ENCODE measurements at places on chromosomes 1 and 21.

DNA sequence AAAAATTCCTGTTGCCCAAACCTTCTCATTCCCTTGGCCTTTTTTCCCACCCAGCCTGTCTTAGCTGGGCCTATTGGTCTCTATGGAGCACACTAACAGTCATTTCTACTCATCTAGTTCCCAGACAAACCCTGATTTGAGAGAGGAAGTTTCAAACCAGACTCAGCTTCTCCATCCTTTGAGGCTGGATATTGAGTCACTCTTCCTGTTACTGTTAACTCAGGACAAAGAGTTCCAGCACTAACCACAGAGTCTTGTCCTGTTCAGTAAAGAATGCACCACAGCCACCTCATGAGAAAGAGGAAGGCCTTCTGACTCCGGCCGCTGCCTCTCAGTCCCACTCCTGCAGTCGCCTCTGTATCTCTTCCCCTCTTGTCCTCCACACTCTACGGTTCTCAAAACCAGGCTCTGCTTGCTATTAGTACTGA lies 137.8 kb downstream of the PTPRC start:
- peak; percentile 95 for DNase-seq

GRCh38 chr1:187928288-187928687 lies 1099.5 kb downstream of the PLA2G4A start:
- no peak for DNase-seq

- DNase-seq = peak; percentile 46
Measured at GRCh38 chr1:70887936-70888335, 159.7 kb downstream of the PTGER3 start.

- DNase-seq = no peak
Measured at GRCh38 chr1:152725261-152725660, 17.3 kb downstream of the LCE4A start.

GRCh38 chr1:30525971-30526651 lies 197.3 kb downstream of the MATN1 start:
- peak; percentile 75 for DNase-seq

- DNase-seq = no peak
Measured at GRCh38 chr21:31577271-31577670, 82.2 kb upstream of the SOD1 start.

- DNase-seq = peak; percentile 100
Measured at GRCh38 chr1:27111626-27112573, 43.0 kb downstream of the SLC9A1 start.

DNA sequence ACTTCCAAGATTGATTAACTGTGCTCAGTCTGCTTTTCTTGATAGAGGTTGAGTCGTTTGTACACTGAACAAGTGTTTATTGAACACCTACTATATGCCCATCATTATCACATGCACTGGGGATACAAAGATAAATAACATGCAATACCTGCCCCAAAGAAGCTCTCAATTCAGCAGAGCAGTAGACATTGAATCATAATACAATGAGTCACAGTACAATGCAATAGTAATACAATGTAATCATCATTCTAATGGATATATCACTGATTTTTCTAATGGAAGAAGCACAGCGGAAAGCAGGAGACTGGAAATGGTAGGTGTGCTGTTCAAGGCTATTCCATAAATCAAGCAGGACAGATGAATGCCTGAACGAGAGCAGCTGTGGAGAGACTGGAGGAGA lies 3.7 kb upstream of the SEC16B start:
- DNase-seq = no peak

DNA sequence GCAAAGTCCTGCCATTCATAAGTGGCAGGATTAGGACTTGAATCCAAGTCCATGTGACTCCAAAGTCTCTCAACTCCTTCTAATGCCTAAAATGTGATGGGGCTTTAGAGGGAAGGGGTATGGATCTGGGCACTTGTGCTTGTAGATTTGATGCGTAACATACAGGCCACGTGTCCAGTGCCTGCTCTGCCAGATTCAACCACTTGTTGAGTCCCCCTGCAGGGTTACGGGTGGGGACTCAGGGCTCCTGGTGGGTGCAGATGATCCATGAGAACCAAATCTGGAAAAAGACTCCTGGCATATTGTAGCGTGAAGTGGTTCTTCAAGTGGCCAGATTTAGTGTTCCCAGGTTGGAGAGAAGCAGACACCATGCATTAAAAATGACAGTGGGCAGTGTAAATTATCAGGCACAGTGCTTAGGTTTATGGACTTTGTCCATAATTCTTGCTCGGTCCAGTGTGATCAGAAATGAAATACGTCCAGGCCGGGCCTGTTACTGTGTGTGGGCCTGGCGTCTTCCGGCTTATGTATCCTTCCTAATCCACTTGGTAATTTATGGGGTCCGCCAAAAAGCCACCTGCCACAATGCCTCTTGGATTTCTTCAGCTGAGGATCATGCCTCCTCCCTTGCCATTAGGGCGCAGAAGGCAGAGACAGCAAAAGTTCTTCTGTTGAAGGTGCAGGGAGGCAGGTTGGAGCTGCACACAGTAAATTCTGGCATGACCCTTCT lies 51.2 kb upstream of the LRP8 start:
- DNase-seq = no peak

All from AG10803 (cell line).